ENCODE measurements at places on chromosomes 12 and 14.

- DNase-seq, result no peak
Observed at GRCh38 chr12:93946542-93947150, 201.7 kb upstream of the PLXNC1 start.

- DNase-seq, result no peak
Observed at GRCh38 chr12:106878804-106879203, 76.9 kb upstream of the TMEM263 start.

- DNase-seq, result no peak
Observed at GRCh38 chr12:3532931-3533702, 42.1 kb downstream of the PRMT8 start.

- peak; percentile 13 for DNase-seq
Observed at GRCh38 chr12:110073049-110073831, 24.9 kb upstream of the C12orf76 start.

DNA sequence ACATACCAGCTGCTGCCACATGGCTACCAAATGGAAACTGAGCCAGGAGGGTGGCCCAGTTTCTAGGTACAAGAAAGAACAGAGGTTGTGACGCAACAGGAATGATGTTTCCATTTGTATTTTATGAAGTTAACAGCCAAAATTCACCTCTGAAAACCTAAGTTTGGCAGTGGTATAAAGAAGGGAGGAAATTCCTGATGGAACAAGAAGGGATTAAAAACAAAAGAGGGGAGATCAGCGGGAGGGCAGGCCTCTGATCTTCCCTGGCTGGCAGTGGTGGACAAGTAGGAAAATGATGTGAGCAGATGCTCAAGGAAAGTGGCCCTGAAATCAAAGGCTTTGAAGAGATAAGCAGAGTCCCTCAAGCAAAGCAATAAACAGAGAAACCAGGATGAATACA is 47.3 kb upstream of the BCL2L14 start:
- DNase-seq, result no peak

- DNase-seq, result no peak
Observed at GRCh38 chr14:77219591-77219990, 38.0 kb downstream of the TMEM63C start.

DNA sequence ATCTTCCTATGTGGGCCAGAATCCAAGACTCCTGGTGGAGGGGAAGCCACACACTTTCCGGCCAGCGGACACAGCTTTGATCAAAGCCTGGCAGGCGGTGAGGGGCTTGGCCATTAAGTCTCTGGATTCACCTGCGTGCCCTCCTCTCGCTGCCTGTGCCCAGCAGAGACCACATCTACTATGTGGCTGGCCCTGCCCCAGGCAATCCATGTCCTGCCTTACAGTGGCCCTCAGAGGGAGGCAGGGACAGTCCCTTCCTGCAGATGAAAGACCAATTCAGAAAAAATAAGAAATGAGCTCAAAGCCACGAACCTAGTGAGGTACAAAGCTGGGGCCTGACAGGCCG is 82.7 kb upstream of the GPR68 start:
- DNase-seq, result no peak

GRCh38 chr12:131671871-131672270 is 39.0 kb upstream of the SFSWAP start:
- DNase-seq, result no peak

DNA sequence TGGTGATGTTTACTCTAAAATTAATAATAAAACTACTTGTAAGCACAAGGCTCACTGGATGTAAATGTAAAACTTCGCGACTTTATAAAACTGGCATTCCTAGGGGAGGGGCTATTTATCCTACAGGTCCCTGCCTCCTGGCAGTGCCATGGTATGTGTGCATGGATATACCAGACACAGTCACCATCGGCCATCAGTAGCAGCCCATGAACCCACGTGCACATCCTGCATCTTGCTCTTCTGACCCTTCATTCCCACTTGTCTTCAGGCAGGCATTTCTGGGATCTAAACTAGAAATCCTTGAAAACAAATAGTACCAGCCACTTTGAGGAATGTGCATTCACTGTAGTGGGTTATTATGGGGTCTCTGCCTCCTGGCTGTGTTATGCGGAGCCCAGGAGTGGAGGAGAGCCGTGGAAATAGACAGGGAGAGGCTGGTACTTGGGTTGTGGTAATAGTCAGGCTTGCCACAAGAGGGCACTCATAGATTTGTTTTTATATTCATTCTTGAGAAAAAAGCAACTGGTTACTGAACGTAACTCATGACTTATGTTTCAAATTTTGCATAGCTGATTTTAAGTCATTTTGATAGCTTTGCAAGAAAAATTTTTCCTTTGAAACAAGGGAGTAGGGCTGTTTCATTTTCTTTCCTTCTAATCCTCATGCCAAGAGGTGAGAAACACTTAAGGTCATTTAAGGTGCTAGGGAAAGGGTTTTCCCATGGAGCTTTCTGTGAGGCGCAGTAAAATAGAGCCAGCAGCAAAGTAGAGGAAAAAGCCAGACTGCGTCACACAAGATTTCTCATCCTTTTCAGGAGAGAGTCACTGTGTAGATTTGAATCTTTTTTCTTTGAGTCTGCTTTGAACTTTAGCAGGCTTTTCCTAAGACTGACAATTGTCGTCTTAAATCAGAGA is 17.4 kb upstream of the GALNT16 start:
- DNase-seq, result peak; percentile 36

GRCh38 chr14:92352158-92352985 is 29.4 kb downstream of the SLC24A4 start:
- DNase-seq, result no peak

DNA sequence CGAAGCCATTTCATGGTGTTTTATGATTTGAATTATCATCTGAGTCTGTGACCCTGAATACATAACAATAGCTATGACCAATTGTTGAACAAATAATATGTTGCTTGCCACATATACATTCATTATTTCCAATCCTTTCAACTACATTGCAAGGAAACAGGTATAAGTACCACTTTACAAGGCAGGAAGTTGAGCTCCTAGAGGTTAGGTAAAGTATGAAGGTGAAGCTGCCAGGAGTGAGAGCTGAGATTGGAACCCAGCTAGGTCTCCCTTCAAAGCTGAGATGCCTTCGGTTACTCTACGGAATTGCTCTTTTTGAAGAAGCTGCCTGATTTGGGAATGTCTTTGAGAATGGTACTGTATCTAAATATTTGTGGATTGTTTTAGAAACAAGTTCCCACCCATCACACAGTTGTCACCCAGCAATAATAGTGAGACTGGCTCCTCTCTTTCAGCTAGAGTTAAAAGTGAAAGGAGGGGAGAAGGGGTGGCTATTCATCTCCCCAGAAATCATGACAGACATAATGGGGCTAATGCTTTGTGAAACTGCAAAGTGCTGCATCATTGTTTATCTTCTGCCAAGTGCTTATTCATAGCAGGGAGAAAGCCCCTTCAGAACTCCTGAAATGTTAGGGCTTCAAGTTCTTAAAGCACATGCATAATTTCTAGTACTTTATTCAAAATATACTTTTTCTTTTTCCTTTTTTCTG is 75.9 kb upstream of the AMIGO2 start:
- no peak for DNase-seq

DNA sequence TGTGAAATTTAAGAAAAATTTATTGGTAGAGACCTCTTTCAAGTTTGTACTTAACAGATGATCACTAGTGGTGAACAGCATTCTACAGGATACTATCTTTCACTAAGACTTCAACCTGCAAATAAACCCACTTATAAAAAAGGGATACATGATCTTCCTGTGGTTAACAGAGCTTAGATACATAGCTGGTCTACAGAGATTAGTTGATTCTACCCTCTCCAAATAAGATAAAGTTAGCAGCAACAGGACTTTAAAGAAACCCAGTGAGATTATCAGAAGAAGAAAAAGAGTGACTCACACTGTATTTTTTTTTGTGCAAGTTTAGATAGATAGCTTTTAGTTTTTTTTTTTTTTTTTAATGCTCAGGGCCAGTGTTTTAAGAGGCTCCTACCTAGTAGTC is 34.5 kb downstream of the USP44 start:
- DNase-seq, result no peak

DNA sequence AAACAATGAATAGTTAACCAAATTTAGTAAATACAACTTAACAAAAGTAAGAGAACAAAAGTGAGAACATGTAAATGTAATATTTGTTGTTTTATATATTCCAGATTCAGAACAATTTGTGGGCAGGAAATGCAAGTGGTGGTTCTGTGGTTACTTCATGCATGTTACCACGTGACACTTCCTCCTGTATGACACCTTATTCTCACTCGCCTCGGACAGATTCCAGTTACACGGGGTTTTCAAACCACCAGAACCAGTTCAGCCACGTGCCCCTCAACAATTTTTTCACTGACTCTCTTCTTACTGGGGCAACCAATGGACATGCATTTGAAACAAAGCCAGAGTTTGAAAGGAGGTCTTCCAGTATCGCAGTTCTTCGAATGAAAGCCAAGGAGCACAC is 21.0 kb downstream of the ALX1 start:
- no peak for DNase-seq

GRCh38 chr12:868722-869121 is 80.8 kb downstream of the RAD52 start:
- no peak for DNase-seq

DNA sequence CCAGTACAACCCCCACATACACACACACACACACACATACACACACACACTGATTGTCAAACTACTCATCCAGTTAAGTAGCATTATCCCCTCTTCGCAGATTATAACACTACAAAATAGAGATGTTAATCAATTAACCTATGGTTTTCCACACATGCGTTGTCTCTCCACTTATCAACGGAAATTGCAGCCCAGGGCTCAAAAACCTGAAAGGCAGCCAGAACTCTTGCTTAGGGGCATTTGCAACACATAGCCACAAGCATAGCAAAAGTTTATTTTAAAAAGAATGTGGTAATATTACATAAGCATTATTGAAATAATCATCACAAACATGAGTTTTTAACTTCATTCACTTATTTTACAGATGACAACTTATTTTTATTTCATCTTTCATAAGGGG is 265.8 kb downstream of the SLC16A7 start:
- no peak for DNase-seq

GRCh38 chr12:29844667-29845066 is 60.9 kb upstream of the TMTC1 start:
- DNase-seq, result no peak

- DNase-seq, result no peak
Observed at GRCh38 chr12:124411953-124412645, 117.2 kb downstream of the RFLNA start.

- DNase-seq, result no peak
Observed at GRCh38 chr14:61574514-61574807, 120.9 kb upstream of the HIF1A start.

GRCh38 chr14:93953739-93954515 is 22.4 kb downstream of the ASB2 start:
- no peak for DNase-seq

GRCh38 chr12:3821441-3821840 is 51.8 kb downstream of the PARP11 start:
- DNase-seq, result no peak

- DNase-seq, result no peak
Observed at GRCh38 chr12:78671295-78671694, 193.3 kb upstream of the SYT1 start.
